ENCODE measurements at places on chromosomes 6 and 20. TPM values are rescaled to one million over a fixed set of nuclear protein-coding genes. Genes with fewer than 3 reads are reported as not detected.

DEFB132 gene
- not detected for total RNA-seq

ISM1 gene
- total RNA-seq = not detected

SLCO4A1 gene
- total RNA-seq = 21.9 TPM

ZNF311 gene
- 7.5 TPM for total RNA-seq

MEI4 gene
- not detected for total RNA-seq

DNA sequence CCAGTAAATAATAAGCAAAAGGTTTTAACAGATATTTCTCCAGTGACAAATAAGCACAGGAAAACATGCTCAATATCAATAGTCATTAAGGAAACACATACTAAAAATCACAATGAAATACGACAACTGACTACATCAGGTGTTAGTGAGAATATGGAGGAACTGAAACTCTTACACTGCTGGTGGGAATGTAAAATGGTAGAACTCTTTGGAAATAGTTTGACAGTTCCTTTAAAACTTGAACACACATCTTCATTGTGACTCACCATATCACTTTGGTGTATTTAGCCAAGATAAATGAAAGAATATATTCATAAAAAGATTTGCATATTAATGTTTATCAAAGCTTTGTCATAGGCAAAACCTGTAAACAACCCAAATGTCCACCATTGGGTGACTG is 11.3 kb upstream of the MAP3K5 start:
- H3K4me1 ChIP-seq = no peaks in the 10 kb centered on the region
- no peak for DNase-seq
- H3K4me3 ChIP-seq = no peak overlapping the region
- no peaks in the 10 kb centered on the region for H3K36me3 ChIP-seq
- H3K27me3 ChIP-seq = no peaks in the 10 kb centered on the region
- no peak overlapping the region for H3K27ac ChIP-seq

- no peak for DNase-seq
- H3K36me3 ChIP-seq = no peaks in the 10 kb centered on the region
- H3K4me3 ChIP-seq = no peak overlapping the region
- H3K27ac ChIP-seq = no peak overlapping the region
These were observed 32.4 kb upstream of the NOP56 start for GRCh38 chr20:2619961-2620595.

- H3K27ac ChIP-seq = no peak overlapping the region
- peaks cover 9% of the 10 kb centered on the region for H3K4me1 ChIP-seq
- no peaks in the 10 kb centered on the region for H3K36me3 ChIP-seq
- no peaks in the 10 kb centered on the region for H3K27me3 ChIP-seq
- no peak for DNase-seq
These were observed 388.4 kb upstream of the JARID2 start for GRCh38 chr6:14857501-14857900.

- H3K4me3 ChIP-seq = no peak overlapping the region
- H3K36me3 ChIP-seq = no peaks in the 10 kb centered on the region
- DNase-seq = peak; percentile 26
- peaks cover 79% of the 10 kb centered on the region for H3K27me3 ChIP-seq
- H3K27ac ChIP-seq = no peak overlapping the region
- no peaks in the 10 kb centered on the region for H3K4me1 ChIP-seq
These were observed 31.7 kb downstream of the FOXC1 start for GRCh38 chr6:1641343-1641885.

GRCh38 chr6:5384276-5384675 is 123.0 kb downstream of the FARS2 start:
- no peaks in the 10 kb centered on the region for H3K4me1 ChIP-seq
- no peaks in the 10 kb centered on the region for H3K27me3 ChIP-seq
- H3K27ac ChIP-seq = no peak overlapping the region
- H3K36me3 ChIP-seq = no peaks in the 10 kb centered on the region
- no peak for DNase-seq
- no peak overlapping the region for H3K4me3 ChIP-seq

DNA sequence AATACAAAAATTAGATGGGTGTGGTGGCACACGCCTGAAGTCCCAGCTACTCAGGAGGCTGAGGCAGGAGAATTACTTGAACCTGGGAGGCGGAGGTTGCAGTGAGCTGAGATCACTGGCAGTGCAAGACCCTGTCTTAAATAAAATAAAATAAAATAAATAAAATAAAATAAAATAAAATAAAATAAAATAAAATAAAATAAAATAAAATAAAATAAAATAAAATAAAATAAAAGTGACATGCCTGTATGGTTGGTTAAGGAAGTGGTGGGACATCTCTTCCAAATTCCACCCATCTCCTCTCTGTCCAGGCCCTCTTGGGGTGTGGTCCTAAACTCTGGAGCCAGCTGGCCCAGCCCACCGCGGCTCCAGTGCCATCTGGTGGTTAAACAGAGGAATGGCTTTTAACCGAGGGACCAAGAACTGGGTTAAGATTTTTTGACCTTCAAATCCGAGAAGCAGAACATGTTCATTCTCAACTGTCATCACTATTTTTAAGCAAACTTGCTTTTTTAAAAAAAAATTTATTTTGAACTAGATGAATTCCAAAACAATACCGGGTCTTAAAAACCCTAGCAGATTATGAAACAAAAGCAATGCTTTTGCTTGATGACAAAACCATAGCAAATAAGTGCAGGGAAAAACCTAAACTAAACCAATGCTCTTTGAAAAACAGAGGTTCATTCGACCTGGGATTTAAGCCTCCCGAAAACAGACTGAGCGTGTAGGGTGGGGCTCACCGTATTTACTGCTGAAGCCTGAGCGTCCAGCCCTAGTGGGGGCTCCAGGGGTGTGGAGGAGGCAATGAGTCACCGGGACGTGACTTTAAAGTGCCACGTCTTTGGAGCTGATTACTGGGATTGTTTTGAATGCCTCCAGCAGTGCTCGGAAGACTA is 68.8 kb downstream of the CDC5L start:
- DNase-seq = peak; percentile 84
- peaks cover 18% of the 10 kb centered on the region for H3K4me1 ChIP-seq
- H3K27ac ChIP-seq = peak overlapping the region; percentile 26
- H3K36me3 ChIP-seq = peaks cover 10% of the 10 kb centered on the region
- peak overlapping the region; percentile 17 for H3K4me3 ChIP-seq

DNA sequence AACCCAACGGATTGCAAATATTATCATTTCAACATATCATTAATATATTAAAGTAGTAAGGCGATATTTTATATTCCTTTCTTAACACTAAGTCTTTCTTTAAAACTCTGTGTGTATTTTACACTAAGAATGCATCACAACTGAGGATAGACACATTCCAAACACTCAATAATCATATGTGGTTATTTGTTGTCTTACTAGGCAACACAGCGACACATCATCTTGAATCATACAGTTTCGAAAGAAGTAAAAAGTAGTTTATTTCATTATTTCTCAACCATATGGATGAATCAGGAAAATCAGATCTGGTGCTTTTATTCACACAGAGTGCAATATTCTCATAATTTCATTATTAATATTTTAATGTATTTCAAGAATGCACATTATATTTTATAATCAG is 662.4 kb downstream of the EPHA7 start:
- no peak overlapping the region for H3K27ac ChIP-seq
- no peak overlapping the region for H3K4me3 ChIP-seq
- DNase-seq = no peak

- H3K27me3 ChIP-seq = no peaks in the 10 kb centered on the region
- no peak for DNase-seq
- H3K4me3 ChIP-seq = no peak overlapping the region
These were observed 112.0 kb upstream of the CITED2 start for GRCh38 chr6:139486476-139486799.

DNA sequence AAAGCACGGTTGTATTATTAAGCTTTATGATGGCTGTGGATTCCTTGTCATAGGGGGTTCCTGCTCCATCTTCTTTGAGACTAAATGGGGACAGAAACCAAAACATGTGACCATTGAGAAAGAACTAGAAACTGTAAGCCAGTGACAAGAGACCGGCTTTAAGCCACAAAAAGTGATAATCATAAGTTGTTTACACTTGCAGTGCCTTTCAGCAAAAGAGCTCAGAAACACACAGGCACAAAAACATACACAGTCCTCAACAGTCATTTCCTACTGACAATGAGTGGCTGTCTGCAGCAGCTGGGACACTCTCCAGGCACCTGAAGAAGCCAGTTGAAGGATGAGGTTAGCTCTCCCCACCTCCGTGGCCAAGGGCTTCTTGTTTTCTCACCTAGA is 20.0 kb upstream of the UBE2J1 start:
- H3K27ac ChIP-seq = no peak overlapping the region
- H3K4me1 ChIP-seq = no peaks in the 10 kb centered on the region
- peaks cover 6% of the 10 kb centered on the region for H3K27me3 ChIP-seq
- DNase-seq = no peak
- H3K36me3 ChIP-seq = no peaks in the 10 kb centered on the region

GRCh38 chr20:4688305-4688704 is 33.4 kb upstream of the PRND start:
- H3K27ac ChIP-seq = no peak overlapping the region
- peaks cover 13% of the 10 kb centered on the region for H3K4me1 ChIP-seq
- H3K36me3 ChIP-seq = peaks cover 5% of the 10 kb centered on the region
- no peak overlapping the region for H3K4me3 ChIP-seq
- no peaks in the 10 kb centered on the region for H3K27me3 ChIP-seq

DNA sequence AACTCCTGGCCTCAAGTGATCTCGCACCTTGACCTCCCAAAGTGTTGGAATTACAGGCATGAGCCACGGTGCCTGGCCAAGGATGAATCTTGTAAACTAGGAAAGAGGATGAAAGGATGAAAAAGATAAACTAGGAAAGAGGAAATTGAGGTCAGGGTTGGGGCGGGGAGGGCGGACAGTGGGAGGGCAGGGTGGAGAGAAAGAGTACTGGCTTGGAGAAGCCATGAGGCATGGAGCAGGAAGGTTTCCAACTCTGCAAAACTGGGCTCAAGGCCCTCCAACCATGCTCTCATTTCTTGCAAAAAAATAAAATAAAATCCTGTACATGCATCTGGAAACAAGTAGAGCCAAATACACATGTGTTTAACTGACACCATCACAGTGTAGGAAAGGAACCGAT is 256.6 kb upstream of the SGK1 start:
- H3K4me3 ChIP-seq = no peak overlapping the region
- DNase-seq = no peak
- H3K4me1 ChIP-seq = no peaks in the 10 kb centered on the region
- no peaks in the 10 kb centered on the region for H3K36me3 ChIP-seq
- no peak overlapping the region for H3K27ac ChIP-seq

- no peaks in the 10 kb centered on the region for H3K27me3 ChIP-seq
- DNase-seq = peak; percentile 65
- H3K27ac ChIP-seq = no peak overlapping the region
- no peaks in the 10 kb centered on the region for H3K4me1 ChIP-seq
- H3K36me3 ChIP-seq = no peaks in the 10 kb centered on the region
These were observed 139.1 kb downstream of the KIF16B start for GRCh38 chr20:16434062-16434664.

DNA sequence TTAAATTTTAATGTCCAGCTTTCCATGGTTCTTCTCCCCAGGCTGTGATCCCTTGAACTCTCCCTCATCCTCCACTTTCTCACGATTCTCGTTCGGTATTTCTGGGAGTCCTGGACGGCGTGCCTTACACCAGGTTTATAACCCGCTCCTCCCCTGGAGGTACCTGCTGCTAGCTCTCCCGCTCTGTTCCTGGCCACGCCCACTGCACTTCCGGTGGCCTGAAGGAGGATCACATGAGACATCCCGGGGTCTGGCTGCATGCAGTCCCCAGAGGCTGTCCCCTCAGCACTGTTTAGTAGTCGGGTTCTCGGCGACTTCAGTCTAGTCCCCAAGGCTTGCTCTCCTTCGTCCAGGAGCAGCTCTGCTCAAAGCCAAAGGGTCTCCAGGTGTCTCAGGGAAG is 28.4 kb upstream of the GCLC start:
- H3K36me3 ChIP-seq = no peaks in the 10 kb centered on the region
- peak; percentile 46 for DNase-seq
- no peaks in the 10 kb centered on the region for H3K4me1 ChIP-seq

DNA sequence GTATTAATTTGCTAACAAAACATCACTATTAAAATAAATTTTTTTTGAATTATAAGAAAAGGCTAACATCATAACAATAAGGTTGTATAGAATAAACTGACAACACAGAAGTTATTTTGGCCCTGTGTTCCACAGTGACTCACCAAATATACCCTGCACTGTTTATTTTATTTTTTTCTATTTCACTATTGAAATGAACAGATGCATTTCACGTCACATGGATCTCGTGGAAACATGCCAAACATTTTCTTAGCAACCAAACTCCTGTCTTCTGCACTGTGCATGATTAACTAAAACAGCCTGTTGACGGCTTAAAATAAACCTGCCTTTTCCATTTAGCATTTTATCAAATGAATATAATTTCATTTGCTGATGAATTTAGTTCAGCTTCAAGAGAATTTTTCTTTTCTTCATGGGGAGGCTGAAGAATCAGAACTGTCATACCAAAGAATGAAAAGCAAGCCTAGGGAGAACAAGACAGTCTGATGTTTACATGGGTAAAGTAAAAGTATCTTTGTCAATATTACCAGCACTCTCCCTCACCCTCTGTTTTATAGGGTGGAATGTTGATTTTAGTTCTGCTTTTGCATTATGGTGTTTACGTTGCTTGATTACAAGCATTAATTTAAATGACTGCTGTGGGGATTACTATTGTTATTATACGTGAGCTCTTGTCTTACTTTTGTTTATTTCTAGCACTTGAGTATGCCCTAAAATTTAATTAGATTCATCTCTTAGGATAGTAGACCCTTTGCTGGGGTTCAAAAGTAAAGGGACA is 115.3 kb downstream of the LCA5 start:
- no peaks in the 10 kb centered on the region for H3K36me3 ChIP-seq
- DNase-seq = no peak
- no peaks in the 10 kb centered on the region for H3K27me3 ChIP-seq
- no peak overlapping the region for H3K27ac ChIP-seq

- no peaks in the 10 kb centered on the region for H3K27me3 ChIP-seq
- no peak overlapping the region for H3K4me3 ChIP-seq
- no peak for DNase-seq
- H3K36me3 ChIP-seq = no peaks in the 10 kb centered on the region
These were observed 256.6 kb downstream of the PLCB1 start for GRCh38 chr20:8388707-8389106.

GRCh38 chr6:38997128-38997761 is 51.3 kb upstream of the GLP1R start:
- no peaks in the 10 kb centered on the region for H3K36me3 ChIP-seq
- H3K27ac ChIP-seq = no peak overlapping the region
- no peaks in the 10 kb centered on the region for H3K4me1 ChIP-seq
- peaks cover 34% of the 10 kb centered on the region for H3K27me3 ChIP-seq

DNA sequence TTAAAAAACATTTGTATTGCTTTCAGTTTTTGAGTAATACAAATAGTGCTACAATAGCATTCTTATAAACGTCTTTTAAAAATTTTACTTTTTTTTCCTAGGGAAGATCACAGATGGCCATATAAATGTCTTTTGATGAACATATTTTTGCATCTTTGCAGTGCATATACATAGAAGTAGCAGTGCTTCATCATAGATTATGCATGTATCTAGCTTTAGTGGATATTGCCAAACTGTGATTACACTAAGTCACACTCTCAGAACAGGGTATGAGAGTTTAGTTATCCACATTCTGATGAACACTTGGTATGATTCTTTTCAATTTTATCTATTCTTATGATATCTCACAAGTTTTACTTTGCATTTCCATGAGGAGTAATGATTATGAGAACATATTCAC is 99.8 kb upstream of the ASCC3 start:
- DNase-seq = no peak
- no peaks in the 10 kb centered on the region for H3K4me1 ChIP-seq
- no peaks in the 10 kb centered on the region for H3K36me3 ChIP-seq
- H3K27me3 ChIP-seq = no peaks in the 10 kb centered on the region
